H54 (cell line): ENCODE measurements at places on chromosomes 7 and 10.

GRCh38 chr10:34814913-34815184, 247 bp downstream of the PARD3 start:
- DNase-seq, result peak; percentile 18

DNA sequence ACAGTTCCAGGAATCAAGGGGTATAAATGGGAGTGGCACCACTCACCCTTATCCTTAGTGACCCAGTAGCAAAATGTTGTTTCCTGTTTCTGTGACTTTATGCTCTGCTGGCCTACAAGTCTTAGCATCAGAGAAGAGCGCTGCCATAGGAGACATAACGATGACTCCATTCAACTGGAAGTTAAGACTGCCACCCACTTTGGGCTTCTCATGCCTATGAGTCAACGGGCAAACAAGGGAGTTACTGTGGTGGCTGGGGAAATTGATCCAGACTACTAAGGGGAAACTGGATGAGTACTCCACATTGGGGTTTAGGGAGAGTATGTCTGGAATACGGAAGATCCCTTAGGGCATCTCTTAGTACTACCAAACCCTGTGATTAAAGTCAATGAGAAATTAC, 40.6 kb upstream of the PIK3CG start:
- DNase-seq, result peak; percentile 26

DNA sequence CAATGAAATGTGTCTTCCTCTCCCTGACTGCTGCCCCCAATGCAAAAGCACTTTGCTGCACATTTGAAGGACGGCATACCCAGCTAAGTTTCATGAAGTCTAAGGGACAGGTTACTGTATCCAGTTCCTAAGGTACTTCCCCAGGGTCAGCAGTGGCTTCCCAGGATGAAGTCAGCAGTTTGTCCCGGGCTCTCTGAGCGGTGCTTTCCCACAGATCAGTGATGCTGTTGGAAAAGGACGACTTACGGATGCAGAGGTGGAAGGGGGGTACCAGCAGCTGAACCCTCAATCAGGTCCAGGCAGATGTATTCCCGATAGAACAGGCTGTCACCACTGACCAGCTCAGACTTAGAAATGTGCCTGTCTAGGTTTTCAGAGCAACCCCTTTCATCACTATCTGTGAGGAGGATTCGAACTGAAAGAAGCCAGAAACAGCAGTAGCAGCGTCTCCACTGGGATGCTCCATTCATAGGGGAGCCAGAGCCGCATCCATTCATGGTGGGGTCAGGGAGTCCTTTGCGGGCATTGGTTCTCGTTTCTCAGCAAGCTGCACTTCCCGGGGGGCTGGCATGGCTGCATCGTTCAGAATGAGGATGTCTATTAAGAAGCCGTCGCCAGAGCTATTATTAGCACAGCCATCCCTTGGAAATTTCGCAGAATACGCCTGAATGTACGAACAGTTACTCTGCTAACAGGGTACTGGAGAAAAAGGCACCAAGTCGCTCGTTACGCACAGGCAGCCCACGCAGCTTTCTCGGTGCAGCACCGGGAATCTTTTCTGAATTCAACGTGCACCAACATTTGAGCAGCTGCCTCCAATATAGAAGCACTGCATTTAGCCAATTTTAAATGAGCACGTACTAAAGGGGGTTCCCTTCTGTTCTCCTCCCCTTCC, 303.7 kb downstream of the PRPF18 start:
- DNase-seq, result no peak

GRCh38 chr7:89837515-89837914, 316.8 kb upstream of the STEAP1 start:
- no peak for DNase-seq

GRCh38 chr10:112716924-112717413, 233.1 kb upstream of the TCF7L2 start:
- DNase-seq, result peak; percentile 40

GRCh38 chr10:4669585-4669984, 156.4 kb upstream of the AKR1E2 start:
- no peak for DNase-seq

DNA sequence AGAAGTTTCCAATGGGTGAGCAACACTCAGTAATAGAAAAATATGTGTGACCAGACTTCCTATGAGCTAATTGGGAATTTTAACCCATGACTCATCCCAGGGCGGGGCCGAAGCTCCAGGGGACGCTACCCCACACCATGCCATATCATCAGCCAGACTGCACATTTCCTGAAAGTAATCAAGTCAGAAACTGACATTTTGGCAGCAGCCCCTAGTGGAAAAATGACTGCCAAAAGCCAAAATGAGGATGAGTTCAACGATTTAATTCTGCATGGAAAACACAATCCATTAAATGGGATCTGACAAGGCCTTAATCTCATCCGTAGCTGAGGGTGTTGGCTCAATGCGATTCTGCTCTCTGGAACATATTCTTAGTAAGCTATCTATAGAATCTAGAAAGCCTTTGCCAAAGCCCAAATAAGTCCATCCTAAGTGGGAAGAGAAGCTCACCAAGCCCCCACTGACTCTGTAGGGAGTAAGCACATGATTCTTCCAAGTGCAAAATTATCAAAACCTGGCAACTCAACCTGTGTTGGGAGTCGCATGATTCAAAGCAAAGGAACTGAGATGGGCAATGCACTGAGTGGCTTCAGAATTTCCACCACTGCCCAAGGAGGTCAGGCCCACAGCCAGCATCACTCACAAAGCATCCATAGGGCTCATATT, 93.1 kb upstream of the PDE1C start:
- DNase-seq, result peak; percentile 77

DNA sequence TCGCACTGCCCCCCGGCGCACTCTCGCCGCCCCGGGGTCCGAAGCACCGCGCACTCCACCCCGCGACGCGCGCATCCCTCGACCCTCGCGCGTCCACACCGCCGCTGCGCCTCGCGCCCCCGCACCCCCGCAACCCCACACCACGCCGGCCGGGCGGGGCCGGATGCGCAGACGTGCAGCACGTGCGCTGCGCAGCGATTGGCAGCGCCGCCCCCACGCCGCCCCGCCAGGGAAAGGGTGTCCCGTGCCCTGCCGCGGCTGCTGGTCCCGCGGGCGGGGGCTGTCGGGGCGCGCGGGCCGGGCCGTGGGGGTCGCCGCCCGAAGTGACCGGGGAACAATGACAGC, 53.7 kb upstream of the KDM7A start:
- DNase-seq, result no peak
